ENCODE measurements at places on chromosomes 16 and 17.
A peak's percentile ranks its signal among the peaks of the same experiment; 100 is the strongest.

DNA sequence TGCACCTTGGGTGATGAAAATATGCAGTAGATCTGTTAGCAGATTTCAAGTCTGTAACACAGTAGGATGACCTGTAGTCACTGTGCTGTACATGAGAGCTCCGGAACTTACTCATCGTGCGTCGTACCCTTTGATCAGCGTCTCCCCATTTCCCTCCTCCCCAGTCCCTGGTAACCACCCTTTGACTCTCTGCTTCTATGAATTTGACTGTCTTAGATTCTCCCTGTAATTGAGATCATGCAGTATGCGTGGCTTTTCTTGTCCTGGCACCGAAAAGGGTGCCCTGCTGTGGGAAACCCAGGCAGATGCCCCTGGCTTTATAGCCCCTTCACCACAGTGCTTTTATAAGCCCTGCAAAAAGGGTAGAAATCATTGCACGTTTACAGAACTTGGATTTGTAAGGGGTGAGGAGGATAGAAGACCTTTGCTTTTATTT, 20.5 kb downstream of the CLEC16A start:
- peak; percentile 66 for DNase-seq

DNA sequence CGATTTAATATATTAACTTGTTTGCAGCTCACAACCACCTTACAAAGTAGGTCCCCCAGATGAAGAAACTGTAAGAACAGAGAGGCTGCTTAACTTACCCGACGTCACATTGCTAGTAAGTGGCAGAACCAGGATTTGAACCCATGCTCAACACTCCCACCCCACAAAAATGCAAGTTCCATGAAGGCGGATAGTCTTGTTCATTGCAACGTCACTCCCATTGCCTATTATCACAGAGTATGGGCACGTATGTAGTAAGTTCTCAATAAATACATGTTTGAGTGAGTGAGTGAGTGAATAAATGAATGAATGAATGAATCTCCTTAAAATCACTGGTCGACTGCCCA, 1.1 kb downstream of the USP31 start:
- no peak for DNase-seq

- no peak for DNase-seq
Observed at GRCh38 chr17:78391843-78392242, 13.4 kb downstream of the PGS1 start.

DNA sequence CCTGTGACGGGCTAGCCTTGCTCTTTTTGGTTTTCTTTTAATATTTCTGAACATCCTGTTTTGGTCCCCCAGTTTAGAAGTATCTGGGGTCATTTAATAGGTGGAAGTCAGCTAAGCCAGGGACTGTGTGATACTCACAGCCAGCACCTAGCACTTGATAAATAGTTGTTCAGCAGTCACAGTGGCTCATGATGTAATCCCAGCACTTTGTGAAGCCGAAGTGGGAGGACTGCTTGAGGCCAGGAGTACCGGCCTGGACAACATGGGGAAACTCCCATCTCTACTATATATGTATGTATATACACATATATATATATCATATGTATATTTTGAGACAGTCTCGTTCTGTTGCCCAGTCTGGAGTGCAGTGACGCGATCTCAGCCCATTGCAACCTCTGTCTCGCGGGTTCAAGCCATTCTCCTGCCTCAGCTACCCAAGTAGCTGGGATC, 1.8 kb upstream of the ZNRF1 start:
- no peak for DNase-seq

GRCh38 chr17:33152783-33153182, 140.3 kb downstream of the ASIC2 start:
- no peak for DNase-seq

- DNase-seq: no peak
Observed at GRCh38 chr17:17196776-17197175, 9.4 kb downstream of the PLD6 start.

DNA sequence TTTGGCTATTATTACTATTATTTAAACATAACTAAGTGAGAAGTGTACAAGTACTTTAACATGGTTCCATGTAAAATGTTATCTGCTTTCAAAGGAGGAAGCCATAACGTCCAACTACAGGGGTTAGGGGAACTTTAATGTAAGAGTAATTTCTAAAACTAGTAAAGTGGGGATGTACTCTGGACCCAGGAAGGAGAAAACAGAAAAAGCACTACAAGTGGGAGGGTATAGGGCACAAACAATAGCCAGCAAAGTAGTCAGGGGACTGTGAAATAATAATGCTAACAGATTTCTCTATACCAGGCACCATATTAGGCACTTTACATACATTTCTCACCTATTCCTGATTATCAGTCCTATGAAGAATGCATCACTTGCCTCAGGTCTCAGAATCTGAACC, 19.6 kb downstream of the USP31 start:
- DNase-seq: no peak

GRCh38 chr17:56835264-56835585, 1.3 kb downstream of the DGKE start:
- no peak for DNase-seq

GRCh38 chr16:28283173-28283572, 9.2 kb upstream of the SBK1 start:
- no peak for DNase-seq

GRCh38 chr16:85502357-85502756, 110.8 kb upstream of the GSE1 start:
- DNase-seq: no peak

DNA sequence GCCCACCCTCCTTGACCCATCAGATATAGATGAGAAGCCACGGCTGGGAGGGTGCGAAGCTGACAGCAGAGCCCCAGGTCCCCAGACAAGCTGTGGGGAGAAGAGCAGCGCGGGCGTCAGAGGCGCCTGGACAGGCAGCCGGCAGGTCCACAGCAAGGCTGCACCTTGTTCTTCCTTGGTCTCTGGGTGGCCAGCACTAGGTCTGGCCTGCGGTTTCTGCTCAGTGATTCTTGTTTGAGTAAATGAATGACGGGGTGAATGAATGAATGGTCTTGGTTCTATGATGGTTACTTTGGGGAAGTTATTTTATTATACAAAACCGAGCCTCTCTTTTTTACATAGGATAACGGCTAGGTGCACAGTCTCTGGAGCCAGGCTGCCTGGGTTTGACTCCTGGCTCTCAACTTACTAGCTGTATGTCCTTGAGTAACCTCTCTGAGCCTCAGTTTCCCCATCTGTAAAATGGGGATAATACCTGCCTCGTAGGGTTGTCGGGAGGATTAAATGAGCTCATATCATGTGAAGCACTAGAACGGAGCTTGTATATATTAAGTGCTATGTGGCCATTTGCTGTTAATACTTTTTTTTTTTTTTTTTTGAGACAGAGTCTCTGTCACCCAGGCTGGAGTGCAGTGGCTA, 86.1 kb downstream of the RAB11FIP4 start:
- no peak for DNase-seq

- peak; percentile 37 for DNase-seq
Observed at GRCh38 chr17:73645050-73645871, 1.0 kb upstream of the SDK2 start.

DNA sequence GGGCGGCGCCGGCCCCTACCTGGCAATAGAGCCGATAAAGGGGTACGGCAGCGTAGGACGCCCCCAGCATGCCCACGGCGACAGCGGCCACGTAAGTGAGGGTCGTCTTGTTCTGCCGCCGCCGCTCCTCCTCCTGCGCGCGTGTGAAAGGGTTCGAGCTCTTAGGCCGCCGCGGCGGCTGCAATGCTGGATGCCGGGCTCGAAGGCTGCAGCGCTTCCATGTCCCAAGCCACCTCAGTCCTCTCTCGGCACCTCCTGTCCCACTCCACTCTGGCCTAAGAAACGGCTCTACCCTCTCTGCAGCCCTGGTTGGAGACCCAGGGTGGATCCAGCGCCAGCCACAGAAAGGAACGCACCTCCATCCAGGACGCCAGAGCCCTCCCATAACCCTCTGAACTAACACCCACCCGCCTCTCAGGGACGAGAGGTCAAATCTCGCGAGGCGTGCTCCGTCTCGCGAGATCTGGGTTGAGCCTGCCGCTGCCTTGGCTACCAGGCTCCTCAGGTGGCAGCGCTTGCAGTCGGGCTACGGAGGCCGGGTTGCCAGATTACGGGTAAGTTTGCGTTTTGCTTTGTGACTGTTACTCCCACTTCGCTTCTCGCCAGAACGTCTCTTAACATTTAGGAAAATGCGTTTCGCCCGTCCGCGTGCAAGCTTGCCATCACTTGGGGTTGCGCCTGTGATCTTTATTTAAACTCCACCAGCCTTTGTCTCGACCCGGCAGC, at the start of the genes COX11 and STXBP4:
TSS of gene COX11 (minus strand) at position 393 of the 726 bp plus-strand sequence. CDS start at position 385, 8 bp downstream.
TSS of gene STXBP4 (plus strand) at position 504 of the 726 bp plus-strand sequence. CDS start 17,455 bp downstream, outside the sequence.
- peak; percentile 92 for DNase-seq

- no peak for DNase-seq
Observed at GRCh38 chr16:9817586-9817985, 364.6 kb downstream of the GRIN2A start.

GRCh38 chr17:62070900-62071299, 5.8 kb upstream of the MED13 start:
- DNase-seq: no peak

DNA sequence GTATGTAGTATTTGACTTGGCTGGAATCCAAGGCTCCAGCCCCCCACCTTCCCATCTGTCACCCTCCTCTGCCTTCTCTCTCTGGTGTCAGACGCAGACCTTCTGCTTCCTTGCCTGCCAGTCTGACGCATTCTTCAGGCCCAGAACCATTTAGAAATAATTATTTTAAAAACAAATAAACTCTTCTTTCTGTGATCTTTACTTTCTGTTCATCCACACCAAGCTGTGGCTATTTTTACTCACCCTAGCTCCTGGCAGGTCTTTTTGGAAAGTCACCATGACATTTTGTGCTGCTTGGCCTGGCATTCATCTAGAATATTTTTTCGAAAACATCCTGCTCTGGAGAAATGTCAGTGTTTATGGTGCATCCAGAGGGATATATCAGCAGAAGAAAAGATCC, 330.7 kb upstream of the ASIC2 start:
- no peak for DNase-seq

- peak; percentile 93 for DNase-seq
Observed at GRCh38 chr16:30184096-30184890, 891 bp downstream of the CORO1A start.

- DNase-seq: no peak
Observed at GRCh38 chr16:802914-803753, 2.6 kb upstream of the GNG13 start.

GRCh38 chr17:68981288-68981687, 26.1 kb upstream of the ABCA8 start:
- no peak for DNase-seq

- no peak for DNase-seq
Observed at GRCh38 chr16:34743115-34743514, 1283.7 kb downstream of the TP53TG3F start.

- DNase-seq: no peak
Observed at GRCh38 chr17:56583772-56584171, 9.7 kb upstream of the NOG start.

- no peak for DNase-seq
Observed at GRCh38 chr17:77438241-77439188, 297.7 kb downstream of the SEC14L1 start.

DNA sequence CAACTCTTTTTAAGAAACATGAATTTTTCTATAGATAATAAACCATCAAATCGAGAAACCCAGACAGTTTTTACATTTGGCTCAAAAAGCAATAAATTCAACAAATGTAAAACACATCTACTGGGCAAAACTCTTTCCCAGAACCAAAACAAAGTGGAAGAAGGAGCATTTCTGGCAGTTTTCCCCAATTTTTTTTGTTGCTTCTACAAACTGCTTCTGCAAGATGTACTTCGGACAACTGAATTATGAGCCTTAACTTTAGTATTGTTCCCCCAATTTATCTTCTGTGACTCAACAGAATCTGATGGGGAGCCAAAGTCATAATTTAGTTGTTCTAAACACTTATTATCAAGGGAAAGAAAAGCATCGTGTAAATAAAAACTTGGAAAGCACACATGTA, 1047.2 kb downstream of the CDH11 start:
- DNase-seq: no peak

DNA sequence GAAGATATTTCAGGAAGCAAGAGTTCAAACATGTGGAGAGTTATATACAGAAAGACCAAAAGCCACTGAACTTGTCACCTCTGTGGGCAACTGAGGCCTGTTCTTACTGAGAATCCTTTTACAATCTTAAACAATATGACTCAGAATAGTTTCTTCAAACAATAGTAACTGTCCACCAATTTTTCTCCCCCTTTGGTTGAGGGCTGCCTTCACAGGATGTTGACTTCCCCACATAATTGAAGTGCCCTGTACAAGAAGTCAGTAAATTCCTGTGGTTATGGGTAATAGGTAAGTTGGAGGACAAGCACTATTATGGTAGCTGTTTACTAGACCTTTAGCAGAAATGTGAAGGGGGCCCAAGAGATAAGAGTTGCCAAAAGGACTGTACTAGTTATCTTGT, 215.8 kb downstream of the CDH8 start:
- DNase-seq: no peak

GRCh38 chr16:84643180-84643583, 5.1 kb upstream of the KLHL36 start:
- DNase-seq: no peak

DNA sequence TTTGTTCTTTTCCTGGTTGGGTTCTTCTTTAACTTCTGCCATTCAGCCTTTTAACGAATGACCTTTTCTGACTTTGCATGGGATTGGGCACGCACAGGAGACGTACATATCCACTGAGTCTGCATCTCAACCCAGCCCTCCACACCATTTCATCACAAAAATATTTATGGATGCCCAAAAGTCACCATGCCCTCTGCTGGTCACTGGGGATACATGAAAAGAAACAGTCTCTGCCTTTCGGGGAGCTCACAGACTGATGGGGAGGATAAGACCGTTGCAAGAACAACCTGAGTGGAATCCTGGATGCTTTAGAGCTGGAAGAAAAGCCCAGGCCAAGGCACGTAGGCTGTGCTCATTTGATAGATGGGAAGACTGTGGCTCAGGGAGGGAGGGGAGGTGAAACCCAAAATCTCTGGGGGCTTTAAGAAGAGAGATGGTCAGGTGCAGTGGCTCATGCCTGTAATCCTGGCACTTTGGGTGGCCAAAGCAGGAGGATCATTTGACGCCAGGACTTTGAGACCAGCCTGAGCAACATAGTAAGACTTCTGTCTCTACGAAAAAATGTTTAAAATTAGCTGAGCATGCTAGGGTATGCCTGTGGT, 7.9 kb upstream of the MT2A start:
- peak; percentile 60 for DNase-seq

GRCh38 chr16:20107083-20107482, 33.4 kb upstream of the GPR139 start:
- no peak for DNase-seq
